ENCODE measurements at places on chromosomes 4 and X. TPM values are rescaled to one million over a fixed set of nuclear protein-coding genes. Genes with fewer than 3 reads are reported as not detected.

The BTC gene
- total RNA-seq: not detected

The CLIC2 gene
- 4.0 TPM for total RNA-seq

The PRIMPOL gene
- 9.3 TPM for total RNA-seq

The PDCL2 gene
- not detected for total RNA-seq

The GLOD5 gene
- not detected for total RNA-seq

- no peak for DNase-seq
Measured at GRCh38 chr4:23779839-23780238, 110.0 kb downstream of the PPARGC1A start.

GRCh38 chr4:148874331-148874730 lies 432.1 kb upstream of the NR3C2 start:
- no peak for DNase-seq

DNA sequence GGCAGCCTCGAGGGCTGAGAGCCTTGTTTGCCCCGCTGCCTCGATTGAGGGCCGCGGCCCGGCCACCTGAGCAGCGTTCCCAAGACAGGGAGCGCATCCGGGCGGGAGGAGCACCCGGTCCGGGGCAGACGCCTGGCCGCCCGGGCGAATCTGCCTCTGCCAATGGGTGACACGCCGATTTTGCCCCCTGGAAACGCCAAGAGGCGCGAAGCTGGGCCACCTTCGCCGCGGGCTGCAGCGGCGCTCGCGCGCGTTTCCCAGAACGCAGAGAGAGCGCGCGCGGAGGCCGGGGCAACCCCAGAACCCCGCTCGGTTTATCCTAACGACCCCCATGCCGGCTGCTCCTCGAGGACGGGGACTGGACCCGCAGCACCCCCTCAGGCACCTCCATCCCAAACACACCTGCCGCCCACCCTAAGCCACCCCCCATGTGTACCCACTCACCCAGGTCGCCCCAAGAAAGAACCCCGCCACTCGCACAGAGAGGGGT lies 575 bp downstream of the MAP7D2 start:
- no peak for DNase-seq

- no peak for DNase-seq
Measured at GRCh38 chr4:8353912-8354453, 84.4 kb downstream of the HTRA3 start.

DNA sequence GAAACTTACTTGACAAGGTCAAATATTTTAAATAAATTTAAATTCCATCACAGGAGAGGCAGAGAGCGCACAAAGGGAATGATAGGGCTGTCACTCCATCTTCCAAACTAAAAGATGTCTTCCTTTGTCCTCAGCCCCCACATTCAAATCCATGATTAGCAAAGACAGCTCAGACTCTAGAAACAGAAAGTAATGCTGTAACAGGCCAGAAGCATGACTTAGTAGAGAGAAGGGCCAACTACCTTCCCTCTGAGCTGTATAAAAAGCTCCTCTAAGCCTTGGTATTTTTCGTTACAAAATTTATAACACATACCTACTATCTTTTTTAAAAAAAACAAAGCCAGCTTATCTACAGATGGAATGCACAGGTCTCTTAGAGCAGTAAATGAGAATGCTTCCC lies 207.4 kb downstream of the MAPK10 start:
- DNase-seq: no peak

DNA sequence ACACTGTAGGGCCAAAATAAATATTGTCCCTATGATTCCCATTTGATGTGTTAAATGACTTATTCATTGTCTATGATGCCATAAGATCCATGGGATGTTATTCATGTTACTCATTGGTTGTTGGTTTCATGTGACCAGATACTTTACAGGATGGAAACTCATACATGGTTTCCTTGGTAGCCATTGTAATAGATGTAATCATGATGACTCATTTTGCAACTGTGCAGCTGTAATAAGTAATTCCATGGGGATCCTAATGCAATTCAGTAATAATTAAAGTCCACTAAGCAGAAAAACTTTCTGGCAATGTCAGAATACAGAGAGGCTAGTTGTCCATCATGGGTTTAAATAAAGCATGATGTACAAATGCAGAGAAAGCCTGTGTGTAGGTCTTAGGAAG lies 389.7 kb upstream of the NR3C2 start:
- no peak for DNase-seq

GRCh38 chr4:106334741-106335470 lies 18.6 kb downstream of the AIMP1 start:
- no peak for DNase-seq

DNA sequence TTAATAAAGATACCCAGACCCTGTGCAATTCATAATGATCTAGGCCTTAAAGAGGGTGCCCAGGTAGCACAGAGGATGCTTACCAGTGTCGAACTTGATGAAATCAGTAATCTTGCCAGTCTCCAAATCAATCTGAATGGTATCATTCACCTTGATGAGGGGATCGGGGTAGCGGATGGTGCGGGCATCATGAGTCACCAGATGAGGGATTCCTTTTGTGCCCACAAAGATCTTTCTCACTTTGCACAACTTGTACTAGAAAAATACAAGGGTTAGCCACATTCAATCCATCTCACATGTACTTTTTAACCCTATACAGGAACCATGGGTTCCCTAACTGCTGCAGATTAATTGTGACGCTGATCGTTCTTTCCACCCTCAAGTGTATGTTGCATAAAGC lies 3.3 kb downstream of the RPS4X start:
- DNase-seq: no peak

GRCh38 chr4:113020966-113021365 lies 28.5 kb upstream of the ANK2 start:
- DNase-seq: no peak

DNA sequence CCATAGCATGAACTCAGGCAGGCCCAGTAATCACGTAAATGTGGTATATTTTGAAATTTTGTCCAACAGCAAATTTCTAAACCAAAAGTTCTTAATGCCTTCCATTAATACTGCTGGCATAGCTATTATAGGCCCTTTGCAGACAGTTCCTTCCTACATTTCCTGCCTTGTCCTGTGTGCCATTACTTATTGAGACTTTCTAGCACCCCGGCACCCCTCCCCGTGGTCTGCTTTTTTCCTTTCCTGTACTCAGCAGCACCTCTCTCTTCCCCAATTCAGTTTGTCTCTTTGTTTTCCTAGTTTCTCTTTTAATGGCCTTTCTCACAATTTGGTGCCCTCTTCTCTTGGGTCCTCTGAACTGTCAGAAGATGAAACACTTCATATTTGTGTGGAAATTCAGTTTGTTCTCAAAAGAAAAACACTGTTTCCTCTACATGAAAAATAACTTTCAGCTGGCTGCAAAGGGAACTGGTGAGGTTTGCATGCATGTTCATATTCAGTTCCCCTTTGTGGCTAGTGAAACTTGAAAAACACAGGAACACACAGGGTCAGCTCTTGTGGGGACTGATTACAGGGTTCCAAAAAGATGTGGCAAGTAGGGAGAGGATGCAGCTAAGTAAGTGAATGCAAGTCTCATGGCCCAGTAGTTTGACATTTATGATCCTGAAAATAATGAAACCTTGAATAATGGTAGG lies 17.1 kb downstream of the GPR34 start:
- no peak for DNase-seq

DNA sequence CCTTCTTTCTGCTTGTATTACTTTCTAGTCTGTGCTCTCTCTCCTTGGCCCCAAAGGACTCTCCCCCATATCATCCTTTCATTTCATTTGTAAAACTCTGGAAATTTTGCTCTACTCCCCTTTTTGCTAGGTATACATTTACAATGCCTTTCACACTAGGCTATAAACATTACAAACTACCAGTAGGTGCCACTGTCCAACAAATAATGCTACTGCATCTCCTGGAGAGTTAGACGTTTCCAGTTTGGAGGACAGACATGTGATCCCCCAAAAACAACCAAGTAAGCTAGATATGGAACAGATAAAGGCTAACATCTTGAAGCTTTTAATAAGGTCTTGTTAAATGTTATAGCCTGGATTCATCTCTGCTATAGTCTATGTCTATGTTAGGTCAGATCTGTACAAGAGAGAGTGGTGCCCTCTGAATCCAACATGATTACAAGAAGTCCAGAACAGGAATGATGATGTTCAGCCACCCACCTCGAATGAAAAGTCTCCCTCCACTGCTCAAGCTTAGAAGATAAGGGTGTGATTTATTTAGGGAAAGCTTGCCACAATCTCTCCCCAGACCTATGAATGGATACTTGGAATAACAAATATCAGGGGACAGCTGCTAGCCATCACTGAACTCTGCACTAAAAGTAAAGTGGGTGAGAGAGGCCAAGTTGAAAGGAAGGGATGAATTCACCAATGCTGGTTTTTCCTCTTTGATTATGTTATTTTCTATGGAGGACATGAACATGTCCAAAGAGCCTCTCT lies 14.3 kb downstream of the CBR4 start:
- DNase-seq: no peak

- peak; percentile 61 for DNase-seq
Measured at GRCh38 chr4:82798168-82799005, at the start of gene SCD5. SCD5 (minus strand) TSS chr4:82798796; CDS start chr4:82798537, 259 bp downstream.

DNA sequence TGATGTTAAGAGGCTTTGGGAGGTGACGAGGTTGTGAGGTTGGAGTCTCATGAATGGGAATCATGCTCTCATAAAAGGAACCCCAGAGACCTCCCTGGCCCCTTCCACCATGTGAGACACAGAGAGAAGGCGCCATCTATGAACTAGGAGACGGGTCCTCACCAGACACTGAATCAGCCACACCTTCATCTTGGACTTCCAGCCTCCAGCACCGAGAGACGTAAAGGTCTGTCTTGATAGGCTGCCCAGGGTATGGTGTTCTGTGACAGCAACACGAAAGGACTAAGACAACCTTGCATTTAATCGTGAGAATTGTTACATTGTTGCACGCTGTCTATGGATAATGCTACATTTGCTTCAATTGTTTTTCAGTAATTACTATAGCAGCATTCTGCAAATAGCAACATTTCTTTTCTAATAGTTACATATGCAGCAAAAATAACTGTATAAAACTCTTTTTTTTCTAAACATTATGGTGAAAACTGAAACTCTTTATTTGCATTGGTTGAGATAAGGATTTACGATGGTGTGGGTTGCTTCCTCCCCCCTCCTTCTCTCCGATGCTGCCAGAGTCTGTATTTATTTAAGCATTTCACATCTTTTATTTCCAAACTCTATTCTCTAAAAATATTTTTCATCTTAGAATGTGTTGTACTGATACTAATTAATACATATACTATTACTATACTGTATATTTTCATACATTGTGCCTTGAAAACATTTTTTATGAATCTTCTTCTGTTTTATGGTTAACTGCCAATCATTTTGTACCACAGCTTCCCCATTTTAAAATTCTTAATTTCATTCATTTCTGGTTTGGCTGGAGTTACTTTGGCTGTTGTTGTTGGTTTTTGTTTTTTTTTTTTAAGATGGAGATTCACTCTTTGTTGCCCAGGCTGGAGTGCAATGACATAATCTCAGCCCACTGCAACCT lies 26.4 kb upstream of the AKAP17A start:
- DNase-seq: no peak

GRCh38 chr4:73193659-73194058 lies 64.9 kb downstream of the ANKRD17 start:
- DNase-seq: no peak

- no peak for DNase-seq
Measured at GRCh38 chr4:183760326-183760725, 101.2 kb downstream of the TRAPPC11 start.

GRCh38 chr4:140595065-140595464 lies 26.3 kb upstream of the UCP1 start:
- no peak for DNase-seq

All from psoas muscle (tissue), 8 donors.